ENCODE measurements at places on chromosomes 16 and 17.
A peak's percentile ranks its signal among the peaks of the same experiment; 100 is the strongest.

- DNase-seq, result no peak
These were observed 14.0 kb downstream of the PLLP start for GRCh38 chr16:57270221-57271062.

DNA sequence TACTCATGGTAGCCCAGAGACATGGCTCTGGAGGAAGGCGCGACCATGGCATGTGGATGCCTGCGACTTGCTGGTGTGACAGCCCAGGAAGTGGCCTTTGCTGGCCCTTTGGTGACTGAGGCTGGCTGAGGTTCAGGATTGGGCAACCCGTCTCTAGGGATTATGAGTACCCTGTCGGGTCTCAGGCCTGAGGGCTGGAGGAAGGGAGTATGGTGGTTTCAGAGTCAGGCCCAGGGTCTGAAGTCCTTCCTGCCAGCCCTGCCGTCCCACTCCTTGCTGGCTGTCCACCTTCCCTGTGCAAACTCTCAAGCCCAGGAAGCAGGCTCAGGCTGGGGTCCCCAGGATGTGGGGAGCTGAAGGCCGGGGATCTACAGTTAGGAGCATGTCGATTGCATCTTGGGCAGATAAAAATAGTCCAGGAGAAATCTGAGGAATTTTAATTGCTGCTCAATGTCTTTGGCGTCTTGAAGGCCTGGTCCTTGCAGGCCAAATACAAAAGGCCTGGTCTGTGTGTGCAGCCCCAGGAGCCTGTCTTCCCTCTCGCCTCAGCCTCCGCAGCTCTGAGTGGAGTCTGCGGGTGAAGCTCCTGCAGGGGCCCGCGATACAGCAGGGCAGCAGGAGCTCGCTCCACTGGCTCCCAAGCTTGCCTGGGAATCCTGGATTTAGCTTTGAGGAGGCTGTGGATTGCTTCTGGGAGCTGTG, 52.5 kb downstream of the NKD1 start:
- no peak for DNase-seq

- DNase-seq, result no peak
These were observed 13.0 kb upstream of the SCIMP start for GRCh38 chr17:5247621-5248020.

DNA sequence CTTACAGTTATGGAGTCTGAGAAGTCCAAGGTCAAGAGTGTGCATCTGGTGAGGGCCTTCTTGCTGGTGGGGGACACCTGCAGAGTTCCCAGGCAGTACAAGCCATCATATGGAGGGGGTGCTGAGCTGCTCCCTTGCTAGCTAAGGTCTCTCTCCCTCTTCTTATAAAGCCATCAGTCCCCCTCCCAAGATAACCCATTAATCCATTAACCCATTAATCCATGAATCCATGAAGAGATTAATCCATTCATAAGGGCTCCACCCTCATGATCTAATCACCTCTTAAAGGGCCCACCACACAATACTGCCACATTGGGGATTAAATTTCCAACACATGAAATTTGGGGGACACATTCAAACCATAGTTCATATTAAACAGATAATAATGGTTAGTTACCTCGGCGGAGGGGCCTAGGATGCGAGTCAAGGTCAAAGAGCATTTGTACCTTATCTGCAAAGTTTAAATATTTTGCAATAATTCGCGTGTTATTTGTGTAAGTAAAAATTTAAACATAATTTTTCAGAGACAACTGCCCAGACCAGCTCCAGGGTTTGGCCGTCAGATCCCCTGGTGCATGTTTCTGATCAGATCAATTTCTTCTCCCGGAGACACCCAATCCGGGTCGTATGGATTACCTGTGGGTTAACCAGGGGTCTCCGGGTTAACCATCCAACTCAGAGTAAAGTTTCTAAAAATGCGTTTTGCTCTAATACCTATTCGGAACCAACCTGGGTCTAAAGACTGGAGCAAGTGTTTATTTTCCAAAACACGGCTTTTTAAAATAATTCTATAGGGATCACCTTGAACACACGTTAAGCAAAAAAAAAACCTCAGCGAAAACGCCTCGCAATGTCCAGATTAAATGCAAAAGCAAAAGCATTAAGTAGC, 740 bp upstream of the POLR3E start:
- peak; percentile 2 for DNase-seq

- no peak for DNase-seq
These were observed 1.7 kb downstream of the KCNJ12 start for GRCh38 chr17:21377705-21378396.

- DNase-seq, result no peak
These were observed 38.1 kb upstream of the PMFBP1 start for GRCh38 chr16:72210072-72210471.

- no peak for DNase-seq
These were observed 64.7 kb downstream of the MRC2 start for GRCh38 chr17:62692159-62692651.

- DNase-seq, result no peak
These were observed 3.4 kb upstream of the RASD1 start for GRCh38 chr17:17499402-17500145.

- no peak for DNase-seq
These were observed 2.3 kb upstream of the PPP1R9B start for GRCh38 chr17:50152736-50153135.

- no peak for DNase-seq
These were observed 114.9 kb upstream of the TOM1L1 start for GRCh38 chr17:54785643-54786268.

DNA sequence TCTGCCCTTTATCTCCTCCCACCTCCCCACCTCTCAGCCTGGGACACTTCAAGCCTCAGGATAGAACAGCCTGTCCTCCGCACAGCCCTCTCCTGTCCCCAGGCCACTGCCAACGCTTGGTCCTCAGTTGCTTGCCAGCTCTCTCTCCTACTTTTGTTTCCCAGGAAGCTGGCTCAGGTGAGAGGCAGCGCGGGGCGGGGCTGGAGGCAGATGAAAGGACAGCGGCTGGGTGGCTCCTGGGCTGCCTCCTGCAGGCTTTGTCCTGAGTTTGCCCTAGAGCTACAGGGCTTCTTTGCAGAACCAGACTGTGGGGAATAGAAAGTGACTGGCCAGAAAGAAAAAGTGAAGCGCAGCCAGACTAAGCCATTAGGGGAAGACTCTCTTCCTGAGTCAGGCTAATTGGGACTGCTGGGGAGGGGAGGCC, 48.2 kb upstream of the CDC42EP4 start:
- peak; percentile 35 for DNase-seq

DNA sequence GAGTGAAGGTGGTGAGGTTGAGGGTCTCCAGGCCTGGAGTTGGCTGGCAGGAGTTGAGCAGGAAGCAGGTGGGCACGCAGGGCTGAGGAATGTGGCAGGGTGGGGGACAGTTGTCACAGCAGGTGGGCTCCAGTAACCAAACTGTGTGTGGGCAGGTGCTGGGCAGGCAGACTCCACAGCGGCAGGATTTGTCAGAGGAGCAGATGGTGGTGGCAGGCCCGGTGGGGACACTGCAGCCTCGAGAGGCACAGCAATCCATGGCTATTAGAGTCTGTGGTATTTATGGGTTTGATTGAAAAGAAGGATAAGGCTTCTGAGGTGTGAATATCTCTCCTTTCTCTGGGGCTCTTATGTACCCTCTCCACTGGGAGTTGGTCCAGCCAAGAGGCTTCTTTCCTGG, at the start of gene KRTAP3-3:
KRTAP3-3 (minus strand) TSS at position 326 of the 400 bp plus-strand sequence; CDS start at position 259, 67 bp downstream.
- DNase-seq, result no peak

DNA sequence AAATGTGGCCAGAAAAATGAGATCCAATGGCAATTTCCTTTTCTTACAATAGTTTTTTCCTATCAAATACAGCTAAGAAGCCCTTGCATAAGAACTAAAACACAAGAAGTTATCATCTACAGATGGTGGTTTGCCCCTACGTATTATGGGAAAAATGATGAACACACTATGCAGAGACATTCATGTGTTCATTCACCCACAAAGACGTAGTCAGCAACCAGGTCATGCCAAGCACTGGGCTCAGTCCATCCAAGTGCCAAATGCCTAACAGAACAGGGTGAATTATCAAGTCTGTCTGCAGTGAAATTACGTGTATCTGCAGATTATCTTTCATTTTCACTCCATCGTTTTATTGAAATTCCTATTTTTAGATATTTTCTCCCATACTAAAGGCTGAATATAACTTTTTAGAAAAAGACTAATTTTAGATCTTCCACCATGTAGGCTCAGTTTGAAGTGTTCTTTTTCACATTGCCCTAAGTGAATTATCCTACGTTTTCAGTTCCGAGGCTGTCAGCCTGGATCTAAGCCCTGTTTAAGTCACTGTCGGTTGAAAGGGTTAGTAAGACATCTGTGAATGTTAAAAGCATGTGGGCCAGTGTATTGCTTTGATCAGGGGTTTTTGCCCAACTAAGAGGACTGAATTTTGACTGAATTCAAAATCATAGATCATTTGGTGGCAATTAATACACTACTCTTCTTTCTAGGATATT, 78.1 kb upstream of the DHX40 start:
- DNase-seq, result no peak

DNA sequence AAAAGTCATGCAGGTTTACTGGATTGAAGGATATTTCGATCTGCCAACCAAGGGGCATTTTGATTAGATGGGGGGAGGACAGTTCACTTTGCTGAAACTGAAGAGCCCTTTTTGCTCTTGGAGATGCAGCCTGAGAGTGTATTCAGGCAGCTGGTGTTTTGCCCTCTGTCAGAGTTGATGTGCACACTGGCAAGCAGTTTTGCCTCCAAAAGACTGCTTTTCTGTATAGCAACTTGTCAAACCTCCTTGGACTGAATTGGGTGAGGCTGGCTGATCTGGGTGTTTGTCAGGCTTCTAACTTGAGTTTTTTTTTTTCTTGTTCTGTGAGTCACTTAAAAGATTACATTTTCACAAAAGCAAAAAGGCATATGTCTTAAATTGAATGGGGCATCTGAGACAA, 22.6 kb upstream of the ANKFN1 start:
- DNase-seq, result no peak

- DNase-seq, result no peak
These were observed 6.8 kb downstream of the TPSG1 start for GRCh38 chr16:1218061-1218929.

- no peak for DNase-seq
These were observed 9.2 kb downstream of the CHD3 start for GRCh38 chr17:7897773-7898172.

DNA sequence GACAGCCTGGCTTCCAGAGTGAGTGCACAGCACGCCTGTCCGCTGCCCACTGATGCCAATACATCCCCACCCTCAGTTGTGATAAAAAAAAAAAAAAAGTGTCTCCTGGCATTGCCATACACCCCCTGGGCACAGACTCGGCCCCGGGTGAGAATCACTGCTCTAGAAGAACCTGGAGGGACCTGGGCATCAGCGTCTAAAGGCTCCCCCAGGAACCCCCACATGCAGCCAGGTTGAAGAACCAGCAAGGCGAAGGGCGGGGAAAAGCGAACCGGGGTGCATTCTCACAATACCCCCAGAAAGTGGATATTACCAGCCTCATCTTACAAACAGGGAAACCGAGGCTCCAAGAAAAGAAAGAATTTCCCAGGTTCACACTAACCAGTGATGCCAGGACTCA, 27.7 kb downstream of the TBC1D16 start:
- DNase-seq, result no peak
